DMS153 (cell line): ENCODE measurements at places on chromosomes 1 and 21.
A peak's percentile ranks its signal among the peaks of the same experiment; 100 is the strongest.

GRCh38 chr1:29235955-29236711 lies at the start of gene PTPRU:
Gene PTPRU, plus strand, starts transcription at chr1:29236522. Its CDS starts 123 bp downstream, at chr1:29236645.
- peak; percentile 73 for DNase-seq

- DNase-seq = no peak
Measured at GRCh38 chr1:151846062-151846568, 6.5 kb upstream of the C2CD4D start.

DNA sequence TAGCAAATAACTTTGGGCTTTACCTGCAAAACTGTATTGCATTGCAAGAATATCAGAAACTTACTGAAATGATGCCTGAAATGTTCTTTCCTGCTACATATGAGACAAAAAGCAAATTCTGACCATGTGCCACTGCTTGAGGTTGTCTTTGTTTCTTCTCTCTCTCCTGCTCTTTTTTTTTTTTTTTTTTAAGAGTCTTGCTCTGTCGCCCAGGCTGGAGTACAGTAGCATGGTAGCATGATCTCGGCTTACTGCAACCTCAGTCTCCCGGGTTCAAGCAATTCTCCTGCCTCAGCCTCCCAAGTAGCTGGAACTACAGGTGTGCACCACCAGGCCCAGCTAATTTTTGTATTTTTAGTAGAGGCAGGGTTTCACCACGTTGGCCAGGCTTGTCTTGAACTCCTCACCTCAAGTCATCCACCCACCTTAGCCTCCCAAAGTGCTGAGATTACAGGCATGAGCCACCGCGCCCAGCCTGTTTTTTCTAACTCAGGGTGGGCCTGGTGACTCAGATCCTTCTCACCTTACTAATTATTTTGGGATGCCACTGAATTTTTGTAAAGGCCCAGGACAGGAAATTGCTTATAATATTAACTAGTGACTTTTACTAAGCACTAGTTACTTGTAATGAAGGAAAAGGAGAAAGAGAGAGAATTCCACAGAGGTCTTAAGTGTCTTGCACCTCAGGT lies 35.9 kb downstream of the DNASE2B start:
- DNase-seq = no peak

DNA sequence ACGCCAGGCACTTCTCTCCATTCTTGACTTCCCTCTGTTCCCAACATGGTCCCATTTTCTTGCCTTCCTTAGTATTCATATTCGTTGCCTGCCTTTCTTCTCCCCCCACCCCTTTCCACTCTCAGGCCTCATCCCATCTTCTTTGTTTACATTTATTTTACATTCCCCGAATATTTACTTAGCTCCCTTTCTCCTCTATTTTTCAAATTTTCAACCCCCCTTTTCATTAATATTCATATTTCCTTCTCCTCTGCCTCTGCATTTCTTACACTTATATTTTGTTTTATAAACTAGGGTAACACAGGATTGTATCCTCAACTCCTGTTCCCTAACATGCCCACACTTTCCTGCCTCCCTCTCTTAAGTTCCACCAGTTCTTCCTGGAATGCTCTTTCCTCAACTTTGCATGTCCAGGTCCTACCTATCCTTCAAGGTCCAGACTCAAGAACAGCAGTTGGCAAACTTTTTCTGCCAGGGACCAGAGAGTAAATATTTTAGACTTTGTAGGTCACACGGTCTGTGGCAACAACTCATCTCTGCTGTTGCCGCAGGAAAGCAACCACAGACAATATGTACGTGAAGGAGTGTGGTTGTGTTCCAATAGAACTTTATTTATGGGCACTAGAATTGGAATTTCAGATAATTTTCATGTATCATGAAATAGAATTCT lies 29.8 kb upstream of the A3GALT2 start:
- DNase-seq = no peak

DNA sequence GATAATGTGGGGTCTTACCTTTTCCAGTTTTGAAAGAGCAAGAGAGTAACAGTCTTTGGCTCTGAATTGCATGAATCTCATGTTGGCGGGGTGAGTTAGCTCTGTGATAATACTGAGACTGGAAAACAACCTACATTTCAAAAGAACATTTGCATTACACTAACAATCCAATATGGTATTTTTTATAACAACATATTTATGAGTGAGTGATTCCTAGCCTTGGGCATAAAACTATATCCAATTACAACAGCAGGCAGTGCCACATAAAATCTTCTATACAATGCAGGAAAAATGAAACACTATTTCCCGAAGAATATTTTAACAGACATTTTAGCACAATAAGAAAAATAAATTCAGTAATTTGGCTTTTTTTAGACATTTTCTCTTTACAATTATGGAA lies 303.0 kb downstream of the KCNT2 start:
- DNase-seq = no peak

DNA sequence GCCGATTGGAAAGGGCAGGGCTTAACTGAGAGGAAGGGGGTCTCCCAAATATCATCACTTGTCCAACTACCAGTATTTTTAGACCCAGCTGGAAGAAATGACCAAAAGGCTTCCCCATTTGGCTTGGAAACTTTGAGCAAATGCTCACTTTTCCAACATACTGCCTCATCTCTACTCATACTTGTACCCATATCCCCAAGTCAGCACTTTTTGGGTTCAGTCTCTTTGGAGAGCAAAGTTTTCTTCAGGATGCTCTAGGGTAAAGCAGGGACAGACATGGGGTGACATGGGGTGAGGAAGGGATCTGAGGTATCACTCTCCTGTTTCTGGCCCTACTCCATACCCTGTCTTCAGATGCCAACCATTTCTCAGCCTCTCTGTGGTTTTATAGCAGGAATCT lies 27.2 kb downstream of the LRRN2 start:
- no peak for DNase-seq

- no peak for DNase-seq
Measured at GRCh38 chr1:100643471-100644196, 75.9 kb upstream of the VCAM1 start.

GRCh38 chr1:147534386-147534785 lies 6.9 kb upstream of the BCL9 start:
- DNase-seq = no peak

DNA sequence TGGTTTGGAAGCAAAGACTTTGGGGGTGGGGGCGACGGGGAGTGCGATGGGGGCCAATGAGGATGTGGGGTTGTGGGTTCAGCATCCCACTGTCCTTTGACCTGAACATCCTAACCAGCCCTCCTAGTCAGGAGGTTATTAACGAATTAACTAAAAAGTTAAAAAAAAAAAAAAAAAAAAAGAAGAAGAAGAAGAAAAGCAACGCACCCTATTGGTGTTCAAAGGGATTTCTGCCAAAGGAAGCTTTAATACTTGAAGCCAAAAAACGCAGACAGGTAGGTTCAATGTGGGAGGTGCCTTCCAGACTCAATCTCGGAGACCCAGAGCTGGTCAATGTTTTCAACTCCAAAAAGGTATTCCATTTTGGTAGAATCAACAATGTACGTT lies 2.2 kb downstream of the CLIC6 start:
- no peak for DNase-seq

DNA sequence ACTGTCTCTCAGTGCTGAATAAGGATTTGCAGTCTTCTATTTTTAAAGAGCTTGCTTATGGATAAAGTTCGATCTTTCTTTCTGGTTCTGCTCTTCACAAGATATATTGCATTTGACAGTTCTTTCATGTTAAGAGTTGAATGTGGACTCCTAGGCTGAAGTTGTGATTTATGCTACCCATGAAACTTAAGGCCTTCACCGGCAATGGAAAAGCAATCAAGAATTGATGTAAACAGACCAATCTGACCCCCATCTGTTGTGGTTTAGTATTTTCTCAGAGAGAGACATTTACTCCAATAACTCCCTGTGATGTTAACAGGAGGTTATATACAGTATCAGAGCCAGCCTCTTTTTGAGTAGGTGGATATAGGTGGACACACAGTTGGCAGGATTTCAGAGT lies 165.8 kb downstream of the PAPPA2 start:
- DNase-seq = no peak

DNA sequence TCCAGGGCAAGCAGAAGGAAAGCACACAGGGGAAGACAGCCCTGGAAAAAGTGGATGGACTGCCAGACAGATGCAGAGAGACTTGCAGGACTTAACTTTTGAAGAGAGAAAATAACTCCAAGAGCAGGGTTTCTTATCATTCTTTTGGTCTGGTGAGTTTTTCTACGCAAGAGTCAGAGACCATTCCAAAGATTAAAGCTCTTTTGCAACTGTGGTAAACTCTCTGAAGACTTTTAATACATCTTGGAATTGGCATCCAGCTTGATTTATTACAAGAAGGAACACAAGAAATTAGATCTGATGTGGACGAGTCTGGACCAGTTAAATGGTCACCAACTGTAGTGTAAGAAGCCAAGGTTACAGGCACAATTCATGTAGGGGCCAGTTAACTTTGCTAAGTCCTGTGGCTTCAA lies 153.4 kb downstream of the SIPA1L2 start:
- DNase-seq = no peak

DNA sequence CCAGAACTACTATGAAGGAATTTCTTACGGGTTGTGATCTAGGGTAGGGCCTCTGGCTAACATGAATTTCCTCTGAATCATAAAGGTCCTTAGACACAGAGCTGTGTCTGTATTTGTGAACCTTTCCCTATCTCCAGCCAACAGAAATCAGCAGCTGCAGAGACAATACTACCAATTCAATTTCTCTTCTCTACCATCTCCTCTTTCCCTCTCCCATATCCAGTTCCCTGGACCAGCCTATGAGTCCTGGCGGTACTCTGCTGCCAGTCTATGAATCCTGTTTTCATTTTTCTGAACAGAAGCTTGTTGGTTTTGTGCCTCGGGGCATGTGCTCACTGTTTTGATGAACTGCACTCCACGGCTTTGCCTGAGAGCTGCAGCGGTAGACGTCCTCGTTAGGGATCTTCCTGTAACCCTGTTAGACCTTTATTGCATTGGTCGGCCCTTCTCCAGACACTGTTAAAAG lies 458.0 kb upstream of the VAMP3 start:
- peak; percentile 33 for DNase-seq

- DNase-seq = no peak
Measured at GRCh38 chr1:99170516-99170915, 93.8 kb upstream of the PLPPR4 start.

GRCh38 chr1:157992031-157992832 lies 1.2 kb upstream of the KIRREL1 start:
- no peak for DNase-seq

- DNase-seq = no peak
Measured at GRCh38 chr1:162502928-162503327, 5.3 kb downstream of the UHMK1 start.

- no peak for DNase-seq
Measured at GRCh38 chr1:65253800-65254319, 55.5 kb upstream of the DNAJC6 start.

GRCh38 chr1:229905031-229905545 lies 161.9 kb upstream of the GALNT2 start:
- DNase-seq = no peak

DNA sequence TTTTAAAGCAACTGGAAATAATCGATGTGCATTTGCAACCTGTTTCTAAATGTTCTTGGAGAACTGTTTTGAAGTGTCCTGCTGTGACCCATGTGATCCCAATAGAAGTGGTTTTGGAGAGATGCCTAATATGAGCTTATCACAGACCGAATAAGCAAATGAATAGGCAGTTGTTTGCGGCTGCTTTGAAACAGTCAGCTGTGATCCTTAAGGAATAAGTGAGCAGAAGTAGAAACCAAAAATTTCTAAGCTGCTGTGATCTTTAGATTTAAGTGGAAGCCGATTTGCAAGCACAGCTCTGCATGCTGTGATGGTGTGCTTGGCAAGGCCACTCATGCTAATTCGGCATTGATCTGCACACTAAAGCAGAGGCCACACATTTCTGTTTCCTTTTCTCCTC lies 329.5 kb upstream of the DUSP10 start:
- DNase-seq = no peak

DNA sequence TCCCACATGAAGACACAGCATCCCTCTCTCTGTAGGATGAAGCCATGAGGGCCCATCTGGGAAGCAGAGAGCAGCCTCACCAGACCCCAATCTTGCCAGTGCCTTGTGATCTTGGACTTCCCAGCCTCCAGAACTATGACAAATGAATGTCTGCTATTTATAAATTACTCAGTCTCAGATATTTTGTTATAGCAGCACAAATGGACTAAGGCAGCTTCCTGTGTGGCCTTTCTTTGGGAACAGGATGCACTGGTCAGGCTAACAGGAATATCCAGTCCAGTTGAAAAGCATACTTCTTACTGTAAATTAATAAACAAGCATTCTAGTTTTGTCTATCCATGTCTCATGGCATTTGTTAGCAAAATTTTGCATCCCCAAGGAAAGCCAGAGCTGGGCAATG lies 134.1 kb upstream of the ETV3 start:
- DNase-seq = no peak

DNA sequence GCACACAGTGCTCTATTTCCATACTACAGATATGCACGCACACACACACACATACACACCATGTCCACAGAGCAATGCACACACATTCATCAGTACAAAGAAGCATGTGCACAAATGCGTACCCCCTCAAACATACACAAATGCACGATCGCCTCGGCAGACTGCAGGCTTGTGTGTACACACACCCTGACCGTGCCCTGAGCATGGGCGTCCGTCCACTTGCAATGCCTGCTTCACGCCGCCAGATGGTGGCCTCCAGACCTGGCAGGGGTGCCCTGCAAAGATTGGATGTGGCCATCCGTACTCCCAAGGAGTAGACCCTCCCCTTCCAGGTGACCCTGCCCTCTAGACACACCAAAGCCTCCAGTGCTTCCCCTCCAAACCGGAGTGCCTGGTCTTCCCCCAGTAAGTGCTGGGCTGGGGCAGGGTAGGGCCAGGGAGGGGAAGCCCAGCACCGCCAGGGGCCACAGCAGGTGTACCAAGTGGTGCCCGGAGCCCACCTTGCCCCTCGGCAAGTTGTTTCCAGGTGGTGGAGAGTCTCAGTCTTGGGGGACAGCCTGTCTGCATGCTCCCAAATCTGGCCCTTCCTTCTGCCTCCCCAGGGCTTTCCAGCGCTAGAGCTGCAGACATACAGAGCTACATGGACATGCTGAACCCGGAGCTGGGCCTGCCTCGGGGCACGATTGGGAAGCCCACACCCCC lies 20.6 kb downstream of the ESPN start:
- DNase-seq = peak; percentile 16

DNA sequence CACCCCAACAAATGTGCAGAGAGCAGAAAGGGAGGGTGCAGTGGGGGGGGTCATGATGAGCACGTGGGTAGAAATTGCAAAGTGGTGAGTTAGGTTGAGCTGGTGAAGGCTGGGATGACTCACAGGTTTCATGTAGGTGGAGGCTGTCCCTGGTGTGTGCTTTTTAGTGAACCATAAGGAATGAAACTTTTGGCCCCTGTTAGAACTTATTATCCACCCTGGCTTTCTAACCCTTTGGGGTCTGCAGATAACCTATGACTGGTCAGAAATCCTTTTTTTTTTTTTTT lies 46.9 kb downstream of the DOP1B start:
- no peak for DNase-seq

GRCh38 chr21:42411197-42411869 lies 7.6 kb downstream of the UBASH3A start:
- DNase-seq = no peak

- no peak for DNase-seq
Measured at GRCh38 chr1:109274533-109275476, 8.1 kb downstream of the PSRC1 start.

DNA sequence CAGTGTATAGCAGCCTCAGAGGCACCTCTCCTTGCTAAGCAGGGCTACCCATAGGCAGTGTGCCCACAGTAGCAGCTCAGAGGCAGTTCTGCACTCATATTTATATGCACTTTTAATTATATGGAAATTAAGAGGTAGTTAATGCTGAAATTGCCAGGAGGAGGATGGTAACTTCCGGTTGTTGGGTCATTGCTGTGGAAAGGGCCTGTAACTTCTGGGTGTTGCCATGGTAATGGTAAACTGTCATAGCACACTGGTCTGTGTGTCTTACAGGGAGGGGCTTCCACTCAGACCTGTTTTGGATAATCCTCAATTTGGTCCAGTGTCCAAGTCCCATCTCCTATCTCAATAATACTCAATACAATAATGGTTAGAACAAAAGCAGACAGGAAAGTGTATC lies 7.6 kb downstream of the CFH start:
- DNase-seq = no peak
